NCI-H2081 treated with DMSO at 0.1 percent for 48 hours (cell line): ENCODE measurements at places on chromosomes 7 and 10.
A peak's percentile ranks its signal among the peaks of the same experiment; 100 is the strongest.

DNA sequence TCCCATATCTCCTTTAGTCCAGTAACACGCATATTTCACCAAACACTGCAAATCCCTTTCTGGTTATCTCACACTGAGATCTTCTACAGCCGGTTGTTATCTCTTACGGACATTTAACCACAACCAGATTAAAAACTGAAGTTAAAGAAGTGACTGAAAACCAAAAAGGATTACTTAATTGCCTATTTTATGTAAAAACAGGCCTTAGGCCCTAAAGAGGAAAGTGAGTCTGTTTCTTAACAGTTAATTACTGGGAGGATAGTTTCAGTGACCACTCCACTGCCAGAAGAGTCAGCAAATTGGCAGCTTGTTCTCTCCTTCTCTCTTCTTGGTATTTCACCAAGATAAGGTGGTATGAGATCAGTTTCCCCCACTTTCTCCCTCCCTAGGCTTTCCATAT is 161.9 kb upstream of the MEOX2 start:
- no peak for DNase-seq

GRCh38 chr10:62858364-62858763 is 42.2 kb upstream of the EGR2 start:
- DNase-seq: no peak

DNA sequence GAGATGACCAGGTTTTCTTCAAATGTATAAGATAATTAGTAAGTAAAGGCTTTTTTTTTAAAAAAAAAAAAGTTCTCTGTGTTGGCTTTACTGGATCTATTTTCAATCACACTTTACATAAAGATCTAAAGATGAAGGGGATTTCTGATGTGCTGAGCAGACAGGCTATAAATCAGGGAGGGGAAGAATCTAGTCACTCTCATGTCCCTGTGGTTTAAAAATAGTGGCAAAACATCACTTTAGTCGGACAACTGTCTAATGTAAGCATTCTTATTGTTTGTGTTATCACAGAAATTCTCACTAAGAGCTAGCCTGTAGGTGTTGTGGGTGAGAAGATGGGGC is 132.7 kb downstream of the ICA1 start:
- DNase-seq: no peak

- no peak for DNase-seq
Observed at GRCh38 chr10:32445036-32445435, 904 bp upstream of the CCDC7 start.

- no peak for DNase-seq
Observed at GRCh38 chr10:94349327-94349726, 13.4 kb downstream of the NOC3L start.

GRCh38 chr7:151059367-151060112 is at the start of gene SLC4A2:
Gene SLC4A2, plus strand, starts transcription at chr7:151059589. Its CDS starts 2,399 bp downstream, at chr7:151061988.
- no peak for DNase-seq

- DNase-seq: no peak
Observed at GRCh38 chr7:76225379-76225778, 23.7 kb downstream of the SRRM3 start.

- no peak for DNase-seq
Observed at GRCh38 chr10:23155169-23155568, 36.9 kb upstream of the PTF1A start.

- DNase-seq: no peak
Observed at GRCh38 chr7:47875998-47876744, 72.1 kb downstream of the PKD1L1 start.

DNA sequence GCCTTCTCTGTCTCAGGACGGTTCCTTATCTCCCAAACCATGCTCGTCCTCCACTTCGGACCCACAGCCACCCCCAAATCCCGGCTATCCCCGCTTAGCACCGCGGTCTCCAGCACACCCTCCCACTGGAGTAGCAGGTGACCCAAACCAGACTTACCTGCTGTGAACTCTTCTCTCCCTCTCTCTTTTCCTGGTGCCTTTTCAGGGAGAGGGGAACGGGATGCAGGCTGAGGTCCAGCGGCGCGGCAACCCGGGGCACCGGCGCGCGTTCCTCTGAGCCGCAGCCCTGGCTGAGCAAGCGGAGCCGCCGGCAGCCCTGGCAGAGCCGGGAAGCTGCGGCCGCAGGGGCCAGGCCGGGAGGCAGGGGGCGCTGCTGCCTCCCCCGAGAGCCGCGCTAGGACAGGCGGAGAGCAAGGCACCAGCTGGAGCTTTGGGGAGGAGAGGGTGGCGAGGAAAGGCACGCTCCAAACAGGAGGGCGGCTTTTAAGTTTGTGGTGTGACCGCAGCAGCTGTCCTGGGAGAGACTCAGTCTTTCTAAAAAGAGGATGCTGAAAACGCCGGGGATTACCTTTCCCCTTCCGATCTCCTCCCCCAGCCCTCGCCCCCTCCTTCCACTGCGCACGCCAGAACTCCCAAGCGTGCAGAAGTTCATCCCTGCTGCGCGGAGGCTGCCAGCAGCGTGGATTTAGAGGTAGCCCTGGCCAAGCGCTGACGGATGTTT is at the start of gene SEMA3D:
TSS of gene SEMA3D (minus strand) at position 536 of the 721 bp plus-strand sequence. CDS start 65,165 bp downstream, outside the sequence.
- peak; percentile 42 for DNase-seq

GRCh38 chr10:50310560-50311174 is 59.4 kb upstream of the ASAH2 start:
- no peak for DNase-seq

- DNase-seq: no peak
Observed at GRCh38 chr7:11413901-11414300, 418.1 kb downstream of the THSD7A start.

- no peak for DNase-seq
Observed at GRCh38 chr7:46607176-46607575, 686.1 kb upstream of the IGFBP3 start.

DNA sequence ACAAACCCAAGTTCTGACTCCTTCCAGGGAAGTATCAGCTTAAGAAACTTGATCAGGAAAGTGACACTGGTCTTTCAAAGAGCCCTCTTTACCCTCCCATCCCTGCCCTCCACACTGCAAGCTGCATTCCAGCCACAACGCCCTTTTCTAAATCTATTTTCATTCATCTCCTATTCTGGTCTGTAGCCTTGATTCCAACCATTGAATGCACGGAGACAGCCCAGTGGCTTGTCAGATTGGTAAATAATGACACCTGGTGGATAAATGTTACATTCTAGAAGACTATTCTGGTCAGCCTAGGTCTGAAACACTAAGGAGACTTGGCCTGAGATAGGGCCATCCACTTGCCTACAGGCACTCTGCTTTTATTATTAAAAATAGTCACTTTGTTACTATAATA is 20.9 kb downstream of the MORN4 start:
- no peak for DNase-seq

DNA sequence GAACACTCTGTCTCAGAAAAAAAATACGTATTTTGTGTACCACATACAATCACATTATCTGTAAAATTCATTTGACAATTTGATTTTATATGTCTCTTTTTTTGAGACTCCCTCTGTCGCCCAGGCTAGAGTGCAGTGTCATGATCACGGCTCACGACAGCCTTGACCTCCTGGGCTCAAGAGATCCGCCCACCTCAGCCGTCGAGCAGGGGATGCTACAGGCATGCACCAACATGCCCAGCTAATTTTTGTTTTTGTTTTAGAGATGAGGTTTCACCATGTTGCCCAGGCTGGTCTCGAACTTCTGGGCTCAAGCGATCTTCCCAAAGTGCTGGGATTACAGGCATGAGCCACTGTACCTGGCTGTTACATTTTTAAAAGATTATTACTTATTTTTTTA is 11.6 kb upstream of the BAZ1B start:
- DNase-seq: no peak

GRCh38 chr7:11690395-11690794 is 141.6 kb downstream of the THSD7A start:
- DNase-seq: no peak

- no peak for DNase-seq
Observed at GRCh38 chr7:135508883-135509588, 866 bp downstream of the CNOT4 start.

DNA sequence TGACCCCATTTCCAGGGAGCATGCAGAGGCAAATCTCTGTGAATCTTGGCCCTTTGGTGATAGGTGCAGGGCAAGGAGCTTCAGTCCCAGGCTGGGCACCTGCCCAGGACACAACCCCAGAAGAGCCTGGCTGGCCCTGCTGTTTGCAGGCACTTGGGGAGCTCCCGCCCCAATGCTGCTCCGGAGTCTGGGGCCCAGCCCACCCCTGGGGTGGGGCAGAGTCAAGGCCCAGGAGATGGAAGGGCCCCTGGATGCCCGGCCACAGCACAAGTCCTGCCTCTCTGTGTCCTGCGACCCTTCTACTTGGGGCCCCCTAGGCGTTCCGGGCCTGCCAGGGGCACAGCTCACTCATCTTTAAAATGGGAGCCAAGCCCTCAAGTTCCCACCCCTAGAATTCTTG is 24.7 kb downstream of the PDGFA start:
- DNase-seq: no peak

- no peak for DNase-seq
Observed at GRCh38 chr7:35781767-35782515, 18.9 kb upstream of the SEPTIN7 start.

GRCh38 chr7:158018098-158018762 is 569.4 kb downstream of the PTPRN2 start:
- DNase-seq: no peak

GRCh38 chr7:22238354-22239311 is 118.3 kb downstream of the RAPGEF5 start:
- no peak for DNase-seq

DNA sequence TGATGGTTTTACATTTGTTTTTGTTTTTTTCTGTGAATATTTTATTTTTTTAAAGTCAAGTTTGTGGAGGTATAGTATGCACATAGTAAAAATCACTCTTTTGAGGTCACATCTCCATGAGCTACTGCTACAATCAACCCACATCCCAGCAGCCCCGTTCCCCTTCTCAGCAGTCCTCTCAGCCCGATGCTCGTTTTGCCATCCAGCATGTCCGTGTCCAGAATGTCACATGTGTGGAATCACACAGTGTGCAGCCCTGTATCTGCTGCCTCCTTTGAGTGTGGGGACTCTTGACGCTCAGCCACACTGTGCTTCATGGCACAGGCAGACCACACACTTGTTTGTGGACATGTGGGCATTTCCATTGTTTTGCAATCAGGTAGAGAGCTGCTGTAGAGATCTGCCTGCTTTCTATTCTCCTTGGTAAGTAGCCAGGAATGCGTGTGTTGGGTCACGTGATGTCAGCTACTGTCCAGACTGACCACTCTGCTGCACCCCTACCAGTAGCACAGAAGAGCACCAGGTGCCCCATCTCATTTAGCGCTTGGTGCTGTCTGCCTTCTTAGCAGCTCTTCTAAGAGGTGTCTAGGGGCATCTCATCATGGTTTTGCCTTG is 71.6 kb upstream of the CAMK2B start:
- no peak for DNase-seq

GRCh38 chr10:47299611-47300428 is at the start of gene GDF10:
Gene GDF10, plus strand, starts transcription at chr10:47300197. Its CDS starts 455 bp downstream, at chr10:47300652.
- no peak for DNase-seq

DNA sequence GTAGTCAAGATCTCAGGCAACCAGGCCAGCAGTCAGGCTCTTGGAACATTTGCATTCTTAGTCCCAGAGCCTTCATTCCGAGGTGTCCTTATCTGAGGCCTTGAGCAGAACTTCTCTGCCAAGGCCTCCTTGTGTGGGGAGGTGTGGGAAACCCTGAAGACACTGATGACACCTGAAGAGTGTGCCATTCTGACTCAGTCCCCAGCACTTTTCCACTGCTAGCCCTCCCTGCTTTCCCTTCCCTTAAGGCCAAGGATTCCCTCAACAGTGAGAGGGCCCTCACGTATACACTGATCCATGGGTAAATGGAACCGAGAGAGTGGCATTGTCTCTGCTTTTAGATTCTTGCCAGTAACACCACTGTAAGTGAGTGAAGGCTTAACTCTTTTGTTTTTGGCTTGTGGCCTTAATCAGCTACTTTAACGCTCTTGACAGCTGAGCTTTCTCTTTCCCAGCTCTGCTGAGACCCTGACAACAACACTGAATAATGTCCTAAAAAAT is 30.3 kb downstream of the TRDMT1 start:
- no peak for DNase-seq

GRCh38 chr7:56097700-56098099 is 4.9 kb upstream of the PHKG1 start:
- no peak for DNase-seq

- DNase-seq: no peak
Observed at GRCh38 chr10:4176500-4177281, 391.7 kb upstream of the KLF6 start.

- no peak for DNase-seq
Observed at GRCh38 chr10:128042131-128042610, 84.1 kb downstream of the MKI67 start.

- no peak for DNase-seq
Observed at GRCh38 chr10:70191972-70192305, 21.6 kb upstream of the SAR1A start.

DNA sequence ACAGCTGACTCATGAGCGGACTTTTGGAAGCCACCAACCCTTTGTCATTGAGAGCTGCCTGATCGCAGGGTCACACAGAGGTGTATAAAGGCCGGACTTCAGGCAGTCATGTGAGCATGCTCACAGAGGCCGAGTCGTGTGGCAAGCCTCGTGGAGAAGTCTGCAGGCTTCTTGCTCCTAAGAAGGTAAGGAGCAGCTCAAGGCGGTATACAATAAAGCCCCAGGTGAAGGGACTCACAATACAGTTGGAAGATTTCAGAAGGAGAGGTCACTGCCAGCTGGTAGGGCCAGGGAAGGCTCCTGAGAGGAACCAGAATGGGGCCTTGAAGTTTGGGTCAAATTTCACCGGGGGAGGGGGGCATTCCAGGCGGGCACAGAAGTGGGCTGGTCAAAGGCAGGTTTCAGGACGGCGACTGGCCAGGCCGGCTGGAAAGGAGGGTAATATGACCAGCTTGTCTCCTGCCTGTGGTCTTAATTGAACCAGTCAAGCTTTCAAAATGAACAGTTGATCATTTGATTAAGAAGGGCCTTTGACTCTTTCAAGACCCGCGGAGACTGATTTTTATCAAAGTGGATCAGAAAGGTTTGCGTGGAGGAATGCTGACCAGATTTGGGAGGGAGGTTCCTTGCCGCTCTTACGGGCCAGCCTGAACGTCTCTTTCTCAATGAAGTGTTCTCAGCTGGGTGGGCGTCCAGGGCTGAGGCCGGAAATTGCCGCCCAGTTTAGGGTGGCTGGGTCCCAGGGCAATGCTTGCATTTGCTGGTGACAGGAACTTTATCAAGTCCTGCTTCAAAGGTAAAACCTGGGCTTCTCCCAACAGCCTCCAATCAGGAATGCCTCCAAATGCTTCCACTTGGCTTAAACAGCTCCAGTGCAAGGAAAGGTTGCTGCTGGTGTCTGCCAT is 178.6 kb downstream of the EMX2 start:
- DNase-seq: no peak

DNA sequence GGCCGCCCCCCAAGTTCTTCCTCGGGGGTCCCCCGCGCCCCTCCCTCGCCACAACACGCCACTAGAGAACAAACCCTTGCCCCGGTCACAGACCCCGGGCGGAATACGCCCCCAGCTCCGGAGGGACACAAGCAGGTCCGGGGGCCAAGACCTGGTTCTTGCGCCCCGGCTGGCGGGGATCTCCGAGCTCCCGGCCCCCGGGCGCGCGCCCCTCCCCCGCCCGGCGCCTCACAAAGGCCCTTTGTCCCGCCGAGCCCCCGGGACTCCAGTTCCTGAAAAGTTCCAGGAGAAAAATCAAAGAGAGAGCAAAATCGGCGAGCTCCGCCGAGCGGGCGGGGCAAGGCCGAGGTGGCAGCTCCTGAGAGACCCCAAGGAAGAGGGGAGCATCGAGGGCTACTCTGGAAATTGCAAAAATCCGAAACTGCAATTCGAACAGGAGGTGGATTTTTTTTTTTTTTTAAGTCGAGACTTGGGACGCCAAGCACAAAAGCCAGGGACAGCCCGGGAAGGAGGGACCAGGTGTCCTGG is 4.0 kb downstream of the TNRC18 start:
- no peak for DNase-seq
